ENCODE measurements at places on chromosomes 6 and 20. TPM values are rescaled to one million over a fixed set of nuclear protein-coding genes. Genes with fewer than 3 reads are reported as not detected.

CST1 gene
- not detected for total RNA-seq

COL21A1 gene
- total RNA-seq, result 2.7 TPM

ABHD16A gene
- 40.3 TPM for total RNA-seq

PRR18 gene
- total RNA-seq, result 0.25 TPM

COL9A3 gene
- 22.9 TPM for total RNA-seq

NR2E1 gene
- 10.8 TPM for total RNA-seq

SMOC2 gene
- total RNA-seq, result 3.2 TPM

SYCP2 gene
- 2.2 TPM for total RNA-seq

KHDC1L gene
- total RNA-seq, result 0.49 TPM

PTK6 gene
- total RNA-seq, result not detected

ENPP4 gene
- 22.1 TPM for total RNA-seq

Data from temporal lobe (tissue), 4 donors.